ENCODE measurements at places on chromosomes 12 and 14.
A peak's percentile ranks its signal among the peaks of the same experiment; 100 is the strongest.

- DNase-seq = no peak
- no peak overlapping the region for H3K27ac ChIP-seq
- no peaks in the 10 kb centered on the region for H3K36me3 ChIP-seq
- no peak overlapping the region for H3K4me3 ChIP-seq
- H3K4me1 ChIP-seq = peaks cover 4% of the 10 kb centered on the region
These were observed 53.5 kb upstream of the RAP1B start for GRCh38 chr12:68557011-68557730.

DNA sequence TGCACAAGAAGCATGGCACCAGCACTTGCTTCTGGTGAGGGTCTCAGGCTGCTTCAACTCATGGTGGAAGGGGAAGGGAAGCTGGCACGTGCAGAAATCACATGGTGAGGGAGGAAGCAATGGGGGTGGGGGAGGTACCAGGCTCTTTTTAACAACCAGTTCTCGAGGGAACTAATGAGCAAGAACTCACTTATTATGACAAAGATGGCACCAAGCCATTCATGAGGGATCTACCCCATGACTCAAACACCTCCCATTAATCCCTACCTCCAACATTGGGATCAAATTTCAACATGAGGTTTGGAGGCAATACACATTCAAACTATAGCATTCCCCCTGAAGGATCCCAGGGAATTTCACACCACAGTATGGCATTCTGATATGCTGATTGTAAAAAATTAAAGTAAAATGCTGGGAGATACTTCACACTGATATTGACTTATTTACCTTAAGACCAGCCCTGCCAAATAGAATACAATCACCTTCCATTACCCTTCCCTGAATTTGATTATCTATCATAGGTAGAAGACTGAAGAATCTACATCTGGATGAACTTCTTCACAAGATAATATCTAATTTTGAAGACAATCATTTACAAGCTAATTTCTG is 201.7 kb upstream of the PLXNC1 start:
- DNase-seq = no peak
- no peaks in the 10 kb centered on the region for H3K36me3 ChIP-seq
- H3K27me3 ChIP-seq = no peaks in the 10 kb centered on the region
- no peak overlapping the region for H3K27ac ChIP-seq
- H3K4me1 ChIP-seq = peaks cover 8% of the 10 kb centered on the region

DNA sequence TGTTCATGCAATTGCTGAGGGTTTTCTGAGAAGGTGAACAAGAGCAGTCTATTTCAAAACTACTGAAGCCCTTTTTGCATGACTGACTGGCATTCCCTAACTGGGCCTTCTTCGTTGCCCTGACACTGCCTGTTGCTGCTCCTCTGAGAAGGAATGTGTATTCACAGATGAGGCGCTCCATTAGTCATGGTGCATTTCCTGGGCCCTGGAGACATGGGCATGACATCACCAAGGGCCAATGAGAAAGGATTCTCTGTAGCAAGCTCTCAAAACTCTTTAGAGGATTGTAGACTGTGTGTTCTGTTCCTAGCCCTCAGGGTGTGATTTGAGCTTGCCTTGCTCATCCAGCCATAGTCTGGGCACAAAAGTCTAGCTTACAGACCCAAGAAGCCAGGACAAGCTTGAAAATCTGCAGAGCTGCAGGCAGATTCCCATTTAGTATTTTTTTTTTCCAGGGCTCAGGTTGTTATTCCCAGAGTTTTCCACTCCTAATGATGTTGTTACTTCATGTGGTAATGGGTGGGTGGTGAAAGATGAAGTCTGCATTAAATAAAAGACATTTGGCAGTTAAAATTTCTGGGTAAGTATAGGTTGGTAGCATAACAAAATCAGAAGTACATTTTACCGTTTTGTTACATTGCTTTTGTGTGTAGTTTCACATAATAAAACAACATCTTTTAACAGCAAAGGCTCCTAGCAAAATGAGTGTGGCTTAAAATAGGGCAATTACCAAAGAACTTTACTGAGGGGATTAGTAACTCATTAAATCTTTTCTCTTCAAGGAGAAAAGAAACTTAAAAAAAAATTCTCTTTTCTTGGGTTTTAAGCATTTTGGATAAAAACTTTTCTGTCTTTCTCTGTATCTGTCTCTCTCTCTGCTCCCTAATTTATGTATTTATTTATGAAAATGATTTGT is 318.4 kb downstream of the RAD51B start:
- H3K27ac ChIP-seq = peak overlapping the region; percentile 81
- peak; percentile 69 for DNase-seq
- H3K4me3 ChIP-seq = no peak overlapping the region
- peaks cover 50% of the 10 kb centered on the region for H3K4me1 ChIP-seq
- H3K36me3 ChIP-seq = no peaks in the 10 kb centered on the region

DNA sequence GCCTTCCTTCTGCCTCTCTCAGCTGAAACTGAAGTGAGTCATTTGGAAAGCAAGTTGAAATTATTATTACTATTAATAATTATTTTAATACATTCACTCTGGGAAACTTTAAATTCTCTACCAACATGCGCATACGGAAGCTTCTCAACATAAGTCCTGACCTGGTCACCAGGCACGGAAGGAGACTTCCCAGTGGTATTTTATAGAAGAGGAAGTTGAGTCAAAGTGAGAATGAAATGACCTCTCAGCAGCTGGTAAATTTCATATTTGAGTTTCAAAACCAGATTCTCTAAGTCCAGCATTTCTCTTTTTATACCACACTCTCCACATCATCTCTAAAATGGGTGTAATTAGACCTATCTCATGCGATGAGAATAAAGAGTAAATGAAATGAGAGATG is 747.4 kb downstream of the VRK1 start:
- H3K36me3 ChIP-seq = no peaks in the 10 kb centered on the region
- H3K4me1 ChIP-seq = no peaks in the 10 kb centered on the region
- no peaks in the 10 kb centered on the region for H3K27me3 ChIP-seq
- DNase-seq = no peak

- no peaks in the 10 kb centered on the region for H3K36me3 ChIP-seq
- no peak overlapping the region for H3K4me3 ChIP-seq
- no peaks in the 10 kb centered on the region for H3K27me3 ChIP-seq
- H3K4me1 ChIP-seq = no peaks in the 10 kb centered on the region
These were observed 111.7 kb downstream of the DNAI7 start for GRCh38 chr12:25083211-25083610.

- DNase-seq = no peak
- H3K27me3 ChIP-seq = no peaks in the 10 kb centered on the region
- H3K4me1 ChIP-seq = peaks cover 4% of the 10 kb centered on the region
- H3K27ac ChIP-seq = no peak overlapping the region
- H3K4me3 ChIP-seq = no peak overlapping the region
- no peaks in the 10 kb centered on the region for H3K36me3 ChIP-seq
These were observed 13.9 kb upstream of the TCP11L2 start for GRCh38 chr12:106288494-106289195.

DNA sequence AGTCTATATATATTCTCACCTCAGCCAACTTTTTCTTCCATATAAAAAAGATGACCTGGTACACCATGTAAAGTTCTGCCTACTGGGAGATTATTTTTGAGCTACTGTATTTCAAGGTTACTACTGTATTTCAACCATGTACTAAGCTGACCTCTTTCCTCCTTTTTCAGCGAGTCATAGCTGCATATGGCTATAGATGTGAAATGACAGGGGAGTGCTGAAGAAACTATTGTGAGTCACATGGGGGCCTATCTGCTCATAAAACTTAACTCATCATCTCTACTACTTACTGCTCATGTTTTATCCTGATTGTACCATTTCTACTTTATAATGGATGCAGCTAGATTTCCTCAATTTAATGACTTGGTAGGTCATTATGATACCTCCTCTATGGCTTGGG is 571.4 kb upstream of the ATP2B1 start:
- no peak overlapping the region for H3K4me3 ChIP-seq
- H3K4me1 ChIP-seq = no peaks in the 10 kb centered on the region
- H3K36me3 ChIP-seq = no peaks in the 10 kb centered on the region
- no peak overlapping the region for H3K27ac ChIP-seq

DNA sequence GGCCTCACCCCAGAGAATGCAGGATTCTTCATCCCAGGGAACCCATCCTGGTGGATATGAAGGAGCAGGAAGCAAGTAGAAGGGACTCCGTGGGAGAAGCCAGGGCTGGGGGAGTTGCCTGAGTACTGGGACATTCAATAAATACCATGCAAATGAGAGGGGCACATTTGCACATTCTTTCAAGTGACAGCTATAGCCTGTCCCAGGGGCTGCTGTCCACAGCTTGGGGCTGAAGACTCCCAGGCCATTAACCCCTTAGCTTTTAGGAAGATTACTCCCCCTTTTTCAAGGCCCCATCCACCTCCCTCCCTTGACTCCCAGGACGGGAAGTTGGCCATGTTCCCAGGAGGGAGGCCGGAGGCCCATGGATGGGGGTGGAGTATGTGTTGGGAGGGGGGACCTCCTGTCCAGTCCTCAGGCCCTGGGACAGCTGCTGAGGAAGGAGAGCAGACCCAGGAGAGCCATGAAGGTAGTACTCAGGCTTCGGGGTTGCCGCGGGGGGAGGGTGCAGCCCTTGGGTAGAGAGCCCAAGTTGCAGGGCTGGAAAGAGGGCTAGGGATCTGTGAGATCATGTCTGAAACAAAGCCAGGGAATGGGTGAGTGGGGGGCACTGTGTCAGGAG is 974 bp upstream of the TNS2 start:
- peaks cover 60% of the 10 kb centered on the region for H3K4me1 ChIP-seq
- peak overlapping the region; percentile 86 for H3K4me3 ChIP-seq
- no peaks in the 10 kb centered on the region for H3K27me3 ChIP-seq
- peaks cover 3% of the 10 kb centered on the region for H3K36me3 ChIP-seq
- peak overlapping the region; percentile 97 for H3K27ac ChIP-seq
- peak; percentile 81 for DNase-seq

- H3K36me3 ChIP-seq = no peaks in the 10 kb centered on the region
- H3K27me3 ChIP-seq = no peaks in the 10 kb centered on the region
- peak; percentile 74 for DNase-seq
- peak overlapping the region; percentile 28 for H3K4me3 ChIP-seq
- H3K27ac ChIP-seq = no peak overlapping the region
These were observed 19.1 kb upstream of the ARMH4 start for GRCh38 chr14:58171090-58171489.

GRCh38 chr12:13124656-13125505 is 21.4 kb upstream of the GSG1 start:
- no peaks in the 10 kb centered on the region for H3K4me1 ChIP-seq
- no peak overlapping the region for H3K27ac ChIP-seq
- H3K27me3 ChIP-seq = no peaks in the 10 kb centered on the region
- DNase-seq = no peak
- H3K36me3 ChIP-seq = no peaks in the 10 kb centered on the region

GRCh38 chr14:29235991-29236390 is 469.4 kb downstream of the FOXG1 start:
- no peak overlapping the region for H3K27ac ChIP-seq
- DNase-seq = no peak
- H3K4me1 ChIP-seq = no peaks in the 10 kb centered on the region
- H3K4me3 ChIP-seq = no peak overlapping the region
- no peaks in the 10 kb centered on the region for H3K27me3 ChIP-seq

- no peak overlapping the region for H3K4me3 ChIP-seq
- H3K27ac ChIP-seq = no peak overlapping the region
- H3K4me1 ChIP-seq = no peaks in the 10 kb centered on the region
These were observed 154.1 kb upstream of the PELI2 start for GRCh38 chr14:55964091-55964490.

- H3K36me3 ChIP-seq = peaks cover 91% of the 10 kb centered on the region
- no peak for DNase-seq
- H3K27me3 ChIP-seq = no peaks in the 10 kb centered on the region
- H3K4me3 ChIP-seq = no peak overlapping the region
These were observed 8.1 kb downstream of the VAMP1 start for GRCh38 chr12:6462234-6462995.

- no peak overlapping the region for H3K4me3 ChIP-seq
- no peaks in the 10 kb centered on the region for H3K4me1 ChIP-seq
- no peaks in the 10 kb centered on the region for H3K27me3 ChIP-seq
- H3K27ac ChIP-seq = no peak overlapping the region
- no peak for DNase-seq
These were observed 715.7 kb downstream of the NRXN3 start for GRCh38 chr14:78885884-78886283.

- H3K27me3 ChIP-seq = no peaks in the 10 kb centered on the region
- peak; percentile 65 for DNase-seq
- H3K36me3 ChIP-seq = peaks cover 4% of the 10 kb centered on the region
- no peak overlapping the region for H3K4me3 ChIP-seq
- H3K27ac ChIP-seq = peak overlapping the region; percentile 78
These were observed 33.3 kb downstream of the DICER1 start for GRCh38 chr14:95123891-95124579.

GRCh38 chr12:116539905-116540482 is 19.2 kb upstream of the MAP1LC3B2 start:
- peak overlapping the region; percentile 3 for H3K4me3 ChIP-seq
- peaks cover 11% of the 10 kb centered on the region for H3K4me1 ChIP-seq
- no peaks in the 10 kb centered on the region for H3K36me3 ChIP-seq
- DNase-seq = no peak
- H3K27ac ChIP-seq = peak overlapping the region; percentile 4
- no peaks in the 10 kb centered on the region for H3K27me3 ChIP-seq

GRCh38 chr14:96097752-96098151 is 58.6 kb downstream of the C14orf132 start:
- no peak for DNase-seq
- H3K36me3 ChIP-seq = no peaks in the 10 kb centered on the region
- peaks cover 15% of the 10 kb centered on the region for H3K27me3 ChIP-seq
- H3K4me3 ChIP-seq = no peak overlapping the region
- no peak overlapping the region for H3K27ac ChIP-seq

DNA sequence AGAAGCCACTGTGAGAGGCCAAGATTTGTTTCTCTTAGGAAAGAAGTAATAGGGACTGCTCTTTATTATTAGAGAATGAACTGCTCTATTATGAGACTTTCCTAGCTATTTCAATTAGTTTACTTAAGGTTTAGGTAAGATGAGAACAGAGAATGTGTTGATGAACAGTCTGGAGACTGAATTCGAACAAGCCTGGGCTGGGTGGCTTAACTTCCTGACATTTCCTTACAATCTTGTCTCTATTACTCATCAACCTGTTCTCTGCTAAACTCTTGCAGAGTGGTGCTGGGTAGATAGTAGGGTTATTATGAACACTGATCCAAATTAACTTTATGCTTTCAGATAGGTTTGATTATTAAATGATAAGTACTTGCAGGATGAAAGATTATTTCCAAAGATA is 31.2 kb downstream of the SLC15A5 start:
- no peak for DNase-seq
- no peaks in the 10 kb centered on the region for H3K4me1 ChIP-seq
- no peaks in the 10 kb centered on the region for H3K36me3 ChIP-seq
- H3K27ac ChIP-seq = no peak overlapping the region
- H3K4me3 ChIP-seq = no peak overlapping the region
- no peaks in the 10 kb centered on the region for H3K27me3 ChIP-seq

DNA sequence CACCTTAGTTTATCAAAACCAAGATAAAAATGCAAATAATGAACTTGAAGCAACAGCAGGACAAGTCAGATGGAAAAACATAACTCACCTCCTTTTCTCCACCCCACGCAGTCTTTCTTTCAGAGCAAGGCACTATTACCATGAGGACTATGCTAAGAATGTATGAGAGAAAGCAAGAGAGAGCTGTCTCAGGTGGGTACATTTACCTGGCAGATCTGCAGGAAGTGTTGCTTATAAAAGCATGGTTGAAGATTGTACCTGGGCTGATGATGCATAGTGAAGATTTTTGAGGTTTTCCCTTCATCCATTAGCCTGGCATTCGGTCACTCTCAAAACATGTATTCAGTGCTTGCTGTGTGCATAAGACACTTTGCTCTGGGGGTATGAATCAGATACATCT is 68.8 kb upstream of the IFNG-AS1 start:
- DNase-seq = no peak
- H3K27ac ChIP-seq = no peak overlapping the region
- H3K4me3 ChIP-seq = no peak overlapping the region

Measured in psoas muscle (tissue), 8 donors.